Fibroblast of skin of abdomen (primary cell): ENCODE measurements at places on chromosomes 2 and 18.

GRCh38 chr2:17540093-17540812 is at the start of gene VSNL1:
Gene VSNL1, plus strand, starts transcription at chr2:17540696. Its CDS starts 51,379 bp downstream, at chr2:17592075.
- DNase-seq = peak; percentile 96

DNA sequence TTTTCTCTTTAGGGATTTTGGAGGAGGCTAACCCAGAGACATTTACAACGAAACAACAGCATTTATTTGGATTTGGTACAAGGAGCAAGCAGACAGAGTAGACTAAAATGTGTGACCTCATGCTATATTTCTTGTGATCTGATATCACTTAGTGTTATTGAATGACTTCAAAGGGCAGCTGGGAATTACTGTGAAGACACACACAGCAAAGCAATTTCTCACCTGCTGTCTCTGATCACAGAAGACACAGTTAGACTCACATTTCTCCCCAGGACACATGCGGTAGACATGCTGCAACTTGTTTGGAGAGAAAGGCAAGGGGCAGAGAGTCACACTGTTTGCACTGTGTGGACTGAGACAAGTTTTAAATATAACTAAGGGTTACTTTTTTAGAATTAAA is 67.5 kb downstream of the LTBP1 start:
- DNase-seq = no peak

DNA sequence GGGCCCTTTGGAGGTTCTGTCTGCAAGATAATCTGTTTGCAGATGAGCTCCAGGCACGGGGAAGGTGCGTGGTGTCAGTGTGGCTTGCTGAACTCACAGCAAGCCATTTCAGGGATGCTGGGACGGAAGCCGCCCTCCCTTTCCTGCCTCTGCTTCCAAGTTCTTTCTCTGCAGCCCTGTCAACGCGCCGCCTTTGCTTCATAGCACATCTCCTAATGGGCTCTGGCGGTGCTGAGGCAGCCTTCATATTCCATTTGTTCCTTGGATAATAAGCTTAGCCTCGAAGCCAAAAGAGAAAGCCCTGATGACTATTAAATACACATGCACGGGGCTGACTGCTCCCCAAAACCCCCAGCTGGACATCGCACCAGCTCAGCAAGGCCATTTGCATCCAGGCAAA is 81.7 kb upstream of the TAF1B start:
- no peak for DNase-seq

- no peak for DNase-seq
These were observed 33.5 kb upstream of the CD226 start for GRCh38 chr18:69980982-69981804.

GRCh38 chr18:46868169-46868921 is 49.0 kb downstream of the PIAS2 start:
- DNase-seq = no peak

DNA sequence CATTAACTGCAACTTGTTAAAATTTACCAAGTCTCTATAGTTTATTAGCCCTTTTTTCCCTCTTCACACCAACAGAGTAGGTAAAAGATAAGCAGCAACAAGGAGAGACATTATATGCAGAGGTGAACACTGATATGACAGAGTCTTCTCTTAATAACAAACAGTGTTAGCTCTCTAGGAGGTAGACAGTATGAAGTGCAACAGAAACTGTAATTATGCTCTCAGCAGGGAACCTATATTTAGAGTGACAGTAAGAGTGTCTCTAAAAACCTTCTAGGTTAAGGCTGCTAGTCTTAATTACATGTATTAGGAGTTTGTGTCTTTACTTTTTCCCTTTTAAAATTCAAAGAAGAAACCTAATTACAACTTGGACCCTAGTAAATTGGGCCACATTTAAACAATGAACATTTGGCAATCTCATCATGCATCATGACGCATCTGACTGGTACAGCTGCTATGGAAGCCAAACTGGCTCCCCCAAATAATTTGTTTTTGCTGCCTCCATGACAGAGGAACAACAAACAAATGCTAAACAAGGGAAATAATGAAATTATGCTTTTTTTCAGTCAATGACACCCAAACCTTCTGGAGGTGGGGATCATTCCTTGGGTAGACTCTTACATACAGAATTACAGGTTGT is 69.9 kb upstream of the MMADHC start:
- no peak for DNase-seq

GRCh38 chr18:74529811-74530583 is 4.3 kb upstream of the CNDP1 start:
- DNase-seq = no peak

- DNase-seq = no peak
These were observed 28.6 kb downstream of the SNTG2 start for GRCh38 chr2:979069-979928.

- no peak for DNase-seq
These were observed 1.1 kb downstream of the COX5B start for GRCh38 chr2:97646977-97647376.

DNA sequence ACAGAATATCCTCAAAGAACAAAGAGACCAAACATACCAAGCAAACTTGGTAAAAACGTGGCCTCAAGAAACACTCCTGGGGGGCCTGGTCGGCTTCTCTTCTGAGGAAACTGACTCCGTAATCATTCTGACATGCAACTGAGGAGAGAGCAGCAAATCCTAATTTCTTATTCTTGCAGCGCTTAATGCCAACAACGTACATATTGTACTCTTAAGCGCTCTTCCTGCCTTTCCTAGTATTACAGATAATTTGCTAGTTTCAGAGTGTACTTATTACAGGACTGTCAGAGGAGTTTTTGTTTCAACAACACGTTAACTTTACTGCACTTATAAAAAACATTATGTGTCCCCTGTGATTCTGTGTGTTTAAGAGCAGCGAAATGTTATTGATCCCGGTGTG is 64.9 kb downstream of the ZNF521 start:
- DNase-seq = no peak

- DNase-seq = no peak
These were observed 159.7 kb downstream of the SPAG16 start for GRCh38 chr2:213443921-213444320.

- no peak for DNase-seq
These were observed 79.6 kb downstream of the LRATD1 start for GRCh38 chr2:14712111-14712510.

DNA sequence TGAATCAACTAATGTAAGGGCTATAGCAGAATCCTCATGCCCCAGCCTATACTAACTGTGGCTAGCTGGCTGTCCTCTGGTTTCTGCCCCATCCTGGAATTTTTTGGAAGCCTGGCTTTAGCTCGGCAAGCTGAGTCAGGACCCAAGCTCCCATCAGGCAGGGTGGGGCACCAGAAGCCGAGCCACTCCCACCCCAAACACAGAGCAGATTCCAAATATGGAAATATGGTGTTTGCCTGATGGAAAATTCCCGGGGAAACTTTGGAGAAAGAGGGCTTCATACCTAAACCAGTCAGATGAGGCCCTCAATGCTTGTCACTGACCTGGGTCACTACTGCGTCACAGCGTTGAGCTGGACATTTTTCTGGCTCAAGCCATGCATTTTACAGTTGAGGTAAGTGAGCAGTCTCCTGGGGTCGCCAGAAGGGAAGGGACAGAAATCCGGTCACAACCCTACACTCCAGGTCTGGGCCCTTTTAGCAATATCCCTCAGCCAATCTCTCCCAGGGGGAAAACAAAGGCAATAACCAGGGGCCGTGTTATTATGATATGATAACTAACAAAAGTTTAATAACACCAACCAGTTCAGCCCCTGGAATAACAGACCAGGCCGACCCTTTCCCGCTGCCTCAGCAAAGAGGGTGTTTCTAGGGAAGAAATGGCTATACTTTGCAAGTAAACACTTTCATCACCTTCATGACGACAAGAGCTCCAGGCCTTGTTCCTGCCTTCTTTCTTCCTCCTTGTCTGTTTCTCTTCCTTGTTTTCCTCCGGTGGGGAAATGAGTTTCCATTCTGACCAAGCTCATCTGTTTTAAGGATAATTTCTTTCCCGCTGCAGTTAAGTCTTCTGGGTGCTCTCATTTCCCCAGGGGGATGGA is 37.7 kb downstream of the PSD4 start:
- peak; percentile 81 for DNase-seq

DNA sequence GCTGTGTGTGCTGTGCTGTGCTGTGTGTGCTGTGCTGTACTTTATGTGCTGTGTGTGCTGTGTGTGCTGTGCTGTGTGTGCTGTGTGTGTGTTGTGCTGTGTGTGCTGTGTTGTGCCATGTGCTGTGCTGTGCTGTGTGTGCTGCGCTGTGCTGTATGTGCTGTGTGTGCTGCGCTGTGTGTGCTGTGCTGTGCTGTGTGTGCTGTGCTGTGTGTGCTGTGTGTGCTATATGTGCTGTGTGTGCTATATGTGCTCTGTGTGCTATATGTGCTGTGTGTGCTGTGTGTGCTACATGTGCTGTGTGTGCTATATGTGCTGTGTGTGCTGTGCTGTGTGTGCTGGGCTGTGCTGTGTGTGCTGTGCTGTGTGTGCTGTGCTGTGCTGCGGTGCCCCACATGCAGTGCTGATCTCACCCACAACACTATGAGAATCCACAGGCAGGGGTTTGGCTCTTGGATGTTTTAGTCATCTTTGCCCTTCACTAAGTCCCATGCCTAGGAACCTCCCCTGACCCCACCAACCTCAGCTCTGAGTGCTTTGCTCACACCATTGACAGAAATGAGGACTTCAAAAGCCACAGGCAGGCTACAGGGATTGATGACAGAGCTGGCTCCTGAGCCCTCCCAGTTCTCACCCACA is 30.5 kb upstream of the MAL start:
- DNase-seq = no peak

DNA sequence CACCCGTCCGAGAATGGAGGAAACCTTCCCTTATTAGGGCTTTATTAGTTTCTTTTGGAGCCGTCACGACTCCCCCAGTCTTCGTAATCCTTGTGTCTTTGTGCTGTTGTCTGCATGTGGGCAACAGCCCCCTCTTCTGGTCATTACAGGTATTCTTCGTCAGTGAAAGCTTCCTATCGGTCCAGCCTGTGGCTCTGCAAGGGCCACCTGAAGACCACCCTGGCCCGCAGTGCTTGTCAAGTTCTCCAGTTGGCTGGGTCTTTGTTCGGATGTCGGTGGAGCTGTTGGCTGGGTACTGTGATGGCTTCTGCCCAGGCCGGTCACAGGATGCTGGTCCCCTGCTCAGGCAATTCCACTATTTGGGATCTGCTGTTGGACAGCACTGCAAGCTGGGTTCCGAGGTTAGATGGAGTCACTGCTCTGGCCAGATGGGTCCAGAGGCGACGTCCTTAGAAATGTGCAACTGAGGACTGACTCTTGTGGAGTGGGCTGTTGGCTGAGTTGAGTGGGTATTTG is 19.2 kb downstream of the E2F6 start:
- DNase-seq = peak; percentile 67

GRCh38 chr2:159226059-159226461 is 60.4 kb downstream of the WDSUB1 start:
- DNase-seq = peak; percentile 17

DNA sequence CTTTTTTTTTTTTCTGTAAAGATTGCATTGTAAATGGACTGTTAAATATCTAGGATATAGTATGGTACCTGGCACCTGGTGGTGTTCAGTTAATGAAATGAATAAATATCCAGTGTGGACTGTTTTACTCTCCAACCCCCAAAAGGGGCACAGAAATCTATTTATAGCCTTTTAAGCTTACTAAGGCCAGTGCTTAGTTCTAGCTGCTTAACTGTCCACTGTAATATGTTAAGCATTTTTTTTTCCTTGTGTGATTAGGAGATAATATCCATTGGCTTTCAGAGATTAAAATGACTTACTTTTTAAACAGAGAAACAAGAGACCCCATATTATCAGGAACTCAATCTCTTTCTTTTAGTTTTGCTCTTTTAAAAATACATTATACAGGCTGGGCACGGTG is 84.4 kb downstream of the ZNF532 start:
- DNase-seq = no peak

- DNase-seq = no peak
These were observed 84.0 kb downstream of the RTN4 start for GRCh38 chr2:54966165-54966832.

- DNase-seq = no peak
These were observed 465 bp upstream of the PLEKHA3 start for GRCh38 chr2:178479758-178480226.

GRCh38 chr2:195732574-195732973 is 75.5 kb downstream of the SLC39A10 start:
- DNase-seq = peak; percentile 18

DNA sequence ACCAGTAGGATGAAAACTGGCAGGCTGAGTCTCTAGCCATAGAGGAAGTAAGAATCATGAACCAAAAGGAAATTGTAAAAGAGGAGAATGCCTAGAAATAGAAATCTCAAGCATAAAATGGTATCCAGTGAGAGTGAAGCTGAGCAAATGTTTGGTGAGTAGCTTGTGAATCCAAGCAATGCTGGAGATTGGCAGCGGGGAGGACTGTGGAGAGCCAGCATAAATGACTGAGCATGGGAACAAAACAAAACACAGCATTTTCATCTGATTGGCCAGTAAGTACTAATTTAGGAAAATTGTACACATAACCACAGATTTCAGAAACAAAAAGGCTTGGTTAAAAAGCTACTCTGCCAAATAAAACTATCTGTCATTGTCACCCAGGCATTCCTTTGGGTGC is 390.0 kb downstream of the STK39 start:
- no peak for DNase-seq

DNA sequence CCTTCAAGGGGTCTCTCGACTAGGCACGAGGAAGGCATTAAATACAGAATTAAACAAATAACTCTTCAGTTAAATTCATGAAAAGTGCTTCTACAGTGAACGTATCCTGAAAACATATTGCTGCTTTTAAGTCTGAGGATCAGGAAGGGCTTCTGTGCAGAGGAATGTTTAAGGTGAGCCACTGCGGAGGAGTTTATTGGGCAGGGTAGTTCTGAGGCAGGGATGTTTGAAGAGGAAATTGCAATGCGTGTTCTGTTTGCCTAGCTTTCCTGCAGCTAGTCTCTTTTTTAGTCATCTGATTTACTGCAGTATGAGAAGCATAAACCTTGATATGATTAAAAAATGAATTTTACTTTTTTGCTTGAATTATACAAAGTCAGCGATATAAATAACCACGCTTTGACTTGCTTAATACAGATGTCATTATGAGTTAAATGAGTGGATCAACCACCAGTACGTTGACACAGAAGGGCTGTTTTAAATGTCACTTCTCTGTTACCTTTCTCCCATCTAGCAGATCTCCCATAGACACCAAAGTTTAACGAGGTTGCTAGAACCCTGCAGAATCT is 98.7 kb downstream of the CTNNA2 start:
- no peak for DNase-seq

- DNase-seq = no peak
These were observed 78.0 kb upstream of the MGAT5 start for GRCh38 chr2:134175834-134176233.

GRCh38 chr18:68263481-68263880 is 451.4 kb downstream of the TMX3 start:
- DNase-seq = peak; percentile 49

GRCh38 chr18:13868501-13869271 is 44.7 kb downstream of the MC5R start:
- DNase-seq = no peak
